ENCODE measurements at places on chromosomes 4 and X.

- no peak for DNase-seq
Measured at GRCh38 chr4:48149827-48150370, 15.8 kb upstream of the TXK start.

DNA sequence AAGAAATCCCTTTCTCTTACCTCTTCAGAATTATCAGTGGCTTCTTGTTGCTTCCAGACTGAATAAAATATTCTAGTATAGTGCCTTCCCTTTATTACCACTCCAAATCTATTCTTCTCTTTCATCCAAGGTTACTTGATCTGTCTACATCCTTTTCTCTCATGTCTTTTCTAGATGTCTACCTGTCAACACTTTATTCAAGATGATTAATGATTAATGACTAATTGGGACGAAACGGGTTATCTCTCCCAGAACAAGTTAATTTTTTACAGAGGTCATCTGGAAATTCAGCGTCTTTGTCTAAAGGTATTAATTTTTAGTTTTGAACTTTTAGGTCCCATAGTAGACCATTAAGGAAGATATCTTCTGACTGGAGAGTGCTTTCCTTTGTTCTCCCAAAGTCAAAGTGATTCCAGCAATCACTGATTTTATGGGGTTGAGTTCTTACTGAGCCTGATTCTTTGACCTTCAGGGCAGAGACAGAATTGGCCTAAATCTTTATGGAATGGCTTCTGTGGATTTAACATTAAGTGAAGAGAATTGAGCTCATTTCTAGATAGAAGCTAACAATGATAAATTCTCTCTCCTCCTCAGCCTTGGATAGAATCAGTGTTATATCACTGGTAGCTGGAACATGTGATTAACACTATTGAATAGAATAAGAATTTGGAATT lies 335.4 kb upstream of the TEX13C start:
- no peak for DNase-seq

DNA sequence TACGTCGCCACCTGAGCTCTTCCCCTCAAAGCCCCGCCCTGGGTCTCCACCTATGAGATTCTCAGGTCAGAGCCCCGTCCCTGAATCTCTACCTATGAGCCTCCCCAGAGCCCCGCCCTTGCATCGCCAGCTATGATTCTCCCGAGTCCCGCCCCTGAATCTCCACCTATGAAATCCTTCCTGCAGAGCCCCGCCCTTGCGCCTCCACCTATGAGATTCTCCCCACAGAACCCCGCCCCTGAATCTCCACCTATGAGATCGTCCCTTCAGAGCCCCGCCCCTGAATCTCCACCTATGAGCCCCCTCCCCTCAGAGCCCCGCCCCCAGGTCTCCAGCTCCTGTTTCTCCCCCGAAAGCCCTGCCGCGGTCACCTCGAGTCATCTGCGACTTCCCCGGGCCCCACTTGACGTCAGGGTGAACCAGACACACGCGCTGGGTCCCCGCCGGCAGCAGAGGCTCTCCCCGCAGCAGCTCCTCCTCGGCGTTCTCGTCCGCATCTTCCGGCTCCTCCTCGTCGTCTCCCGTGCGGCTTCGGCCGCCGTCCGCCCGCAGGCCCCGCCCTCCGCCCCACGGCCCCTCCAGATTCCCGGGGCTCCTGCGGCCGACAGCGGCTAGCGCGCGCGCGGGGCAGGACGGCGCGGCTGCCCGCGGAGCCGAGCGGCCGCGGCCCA lies 393 bp downstream of the GTPBP6 start:
- no peak for DNase-seq

- DNase-seq: no peak
Measured at GRCh38 chrX:118823263-118824172, at the start of gene ZCCHC12. Gene ZCCHC12, plus strand, starts transcription at chrX:118823824. Its CDS starts 1,421 bp downstream, at chrX:118825245.

DNA sequence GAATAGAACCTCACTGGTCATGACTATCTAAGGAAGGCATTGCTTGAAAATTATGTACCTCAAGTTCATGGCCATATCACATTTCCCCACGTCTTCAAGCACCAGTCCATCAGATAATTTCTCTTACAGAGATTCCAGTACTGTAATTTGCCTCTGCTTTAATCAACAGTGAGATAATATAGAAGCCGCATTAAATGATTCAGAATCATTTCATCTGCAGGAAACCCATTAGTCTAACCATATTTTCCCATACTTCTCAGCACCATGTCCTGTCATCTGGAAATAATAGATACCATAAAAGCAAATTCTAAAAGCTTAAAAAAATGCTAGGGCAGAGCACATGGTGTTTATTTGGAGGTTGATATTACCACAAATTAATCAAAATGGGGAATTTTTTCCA lies 310.3 kb upstream of the SLIT2 start:
- no peak for DNase-seq

GRCh38 chr4:139666735-139667281 lies 1.2 kb downstream of the MGST2 start:
- no peak for DNase-seq

GRCh38 chrX:37942170-37942569 lies 64.2 kb upstream of the SYTL5 start:
- no peak for DNase-seq

DNA sequence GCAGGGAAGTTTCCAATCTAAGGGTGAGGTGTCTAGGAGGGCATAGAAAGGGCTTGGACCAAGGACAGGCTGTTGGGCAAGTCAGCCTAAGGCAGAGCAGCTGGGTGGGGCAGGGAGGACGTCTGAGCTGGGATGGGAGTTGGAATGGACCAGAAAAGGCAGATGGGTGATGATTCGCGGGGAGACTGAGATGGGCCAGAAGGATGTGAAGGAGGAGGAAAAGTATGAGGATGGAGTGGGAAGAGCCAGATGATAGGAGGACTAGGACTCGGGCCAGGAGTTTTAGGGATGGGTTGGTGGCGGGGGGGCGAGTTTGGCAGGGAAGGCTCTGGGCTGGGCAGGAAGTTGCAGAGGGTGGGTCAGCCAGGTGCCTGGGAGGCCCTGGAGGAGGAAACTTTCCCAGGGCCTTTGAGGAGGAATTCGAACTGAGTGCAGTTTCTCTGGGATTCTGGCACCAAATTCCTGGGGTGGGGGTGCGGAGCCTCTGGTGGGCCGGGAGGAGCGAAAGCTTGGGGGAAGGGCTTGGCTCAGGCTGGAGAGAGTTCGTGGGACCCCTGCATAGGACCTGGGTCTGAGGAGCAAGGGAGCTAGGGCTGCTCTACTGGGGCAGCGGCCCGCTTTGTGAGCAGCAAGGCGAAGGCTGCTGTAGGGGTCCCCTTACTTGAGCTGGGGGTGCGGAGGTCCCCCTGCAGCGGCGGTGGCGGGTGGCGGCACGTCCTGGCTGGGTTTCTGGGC lies 8.7 kb upstream of the TIMP1 start:
- no peak for DNase-seq

All from cortex of kidney (tissue), 1 donor.